ENCODE measurements at places on chromosomes 7 and 10. TPM values are rescaled to one million over a fixed set of nuclear protein-coding genes. Genes with fewer than 3 reads are reported as not detected.

NUP205 gene
- 66.3 TPM for total RNA-seq

PHKG1 gene
- 0.50 TPM for total RNA-seq

ADAM22 gene
- total RNA-seq = 0.07 TPM

GIMAP8 gene
- not detected for total RNA-seq

FASTK gene
- 58.6 TPM for total RNA-seq

TEX47 gene
- not detected for total RNA-seq

Measured in nasal cavity respiratory epithelium epithelial cell of viscerocranial mucosa (primary cell).